Bronchus fibroblast of lung (primary cell): ENCODE measurements at places on chromosomes 7 and 10. TPM values are rescaled to one million over a fixed set of nuclear protein-coding genes. Genes with fewer than 3 reads are reported as not detected.

OSBPL3 gene
- 12.6 and 13.5 TPM in 2 replicates for total RNA-seq

KLF14 gene
- not detected in 2 replicates for total RNA-seq

SLC13A1 gene
- not detected in 2 replicates for total RNA-seq

CH25H gene
- total RNA-seq, result 0.30 and 0.34 TPM in 2 replicates

GLCCI1 gene
- total RNA-seq, result 1.7 and 2.2 TPM in 2 replicates

IFIT1 gene
- 12.3 and 13.3 TPM in 2 replicates for total RNA-seq

CCL26 gene
- total RNA-seq, result 1.7 and 1.9 TPM in 2 replicates

ATOH7 gene
- 0.30 TPM in 1 of 2 replicates, not detected in the other for total RNA-seq

CLRN3 gene
- not detected in 2 replicates for total RNA-seq

MEIG1 gene
- total RNA-seq, result 0.15 TPM in 1 of 2 replicates, not detected in the other

EIF4H gene
- 287 and 294 TPM in 2 replicates for total RNA-seq

HGF gene
- total RNA-seq, result 30.3 and 35.1 TPM in 2 replicates

GATA3 gene
- total RNA-seq, result not detected in 2 replicates

LRRTM3 gene
- not detected in 2 replicates for total RNA-seq

MYL10 gene
- not detected in 2 replicates for total RNA-seq

ENO4 gene
- under 0.01 and 0.17 TPM in 2 replicates for total RNA-seq

MBLAC1 gene
- 3.0 and 3.9 TPM in 2 replicates for total RNA-seq

UNCX gene
- total RNA-seq, result not detected in 2 replicates

EBLN1 gene
- not detected in 2 replicates for total RNA-seq

PON3 gene
- not detected in 2 replicates for total RNA-seq

LIPF gene
- total RNA-seq, result not detected in 2 replicates

SPDYE2B gene
- total RNA-seq, result not detected in 2 replicates
